ENCODE measurements at places on chromosomes 7 and 10. TPM values are rescaled to one million over a fixed set of nuclear protein-coding genes. Genes with fewer than 3 reads are reported as not detected.

GARIN1A gene
- total RNA-seq: 0.39 TPM

TNS3 gene
- total RNA-seq: 44.4 TPM

TACC2 gene
- total RNA-seq: 286 TPM

- DNase-seq: no peak
- no peaks in the 10 kb centered on the region for H3K4me1 ChIP-seq
- H3K36me3 ChIP-seq: no peaks in the 10 kb centered on the region
- H3K4me3 ChIP-seq: no peak overlapping the region
- H3K27me3 ChIP-seq: no peaks in the 10 kb centered on the region
These were observed 142.9 kb downstream of the CDH23 start for GRCh38 chr10:71539442-71540118.

DNA sequence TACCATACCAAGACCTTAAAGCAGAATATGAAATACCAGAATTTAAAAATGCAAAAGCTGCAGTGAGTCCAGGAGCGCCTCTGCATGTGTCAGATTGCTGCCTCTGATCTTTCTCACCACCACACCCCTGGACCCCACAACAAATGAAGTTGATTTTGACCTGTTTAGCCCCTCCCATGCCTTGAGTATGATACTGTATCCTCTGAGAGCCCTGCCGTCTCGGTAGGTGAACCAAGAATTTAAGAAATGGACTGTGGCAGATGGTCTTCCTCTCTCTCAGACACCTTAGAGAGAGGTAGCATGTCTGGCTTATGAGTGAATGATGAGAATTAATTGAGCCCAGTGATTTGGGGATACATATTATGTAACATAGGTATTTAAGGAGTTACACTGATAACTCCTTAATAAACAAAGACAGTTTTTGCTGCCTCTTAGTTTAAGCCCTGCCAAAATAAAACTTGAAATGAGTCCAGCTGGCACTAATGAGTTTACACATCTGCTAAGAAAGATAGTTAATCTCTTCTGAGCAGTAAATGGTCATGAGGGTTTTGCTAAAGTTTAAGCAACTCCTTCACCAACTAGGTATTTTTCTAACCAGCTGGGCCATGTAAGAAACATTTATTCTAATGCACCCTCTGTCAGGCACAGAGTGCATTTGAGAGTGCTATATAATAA lies 4.5 kb upstream of the TFPI2 start:
- no peak overlapping the region for H3K4me3 ChIP-seq
- peaks cover 18% of the 10 kb centered on the region for H3K4me1 ChIP-seq
- H3K36me3 ChIP-seq: no peaks in the 10 kb centered on the region
- no peak overlapping the region for H3K27ac ChIP-seq

DNA sequence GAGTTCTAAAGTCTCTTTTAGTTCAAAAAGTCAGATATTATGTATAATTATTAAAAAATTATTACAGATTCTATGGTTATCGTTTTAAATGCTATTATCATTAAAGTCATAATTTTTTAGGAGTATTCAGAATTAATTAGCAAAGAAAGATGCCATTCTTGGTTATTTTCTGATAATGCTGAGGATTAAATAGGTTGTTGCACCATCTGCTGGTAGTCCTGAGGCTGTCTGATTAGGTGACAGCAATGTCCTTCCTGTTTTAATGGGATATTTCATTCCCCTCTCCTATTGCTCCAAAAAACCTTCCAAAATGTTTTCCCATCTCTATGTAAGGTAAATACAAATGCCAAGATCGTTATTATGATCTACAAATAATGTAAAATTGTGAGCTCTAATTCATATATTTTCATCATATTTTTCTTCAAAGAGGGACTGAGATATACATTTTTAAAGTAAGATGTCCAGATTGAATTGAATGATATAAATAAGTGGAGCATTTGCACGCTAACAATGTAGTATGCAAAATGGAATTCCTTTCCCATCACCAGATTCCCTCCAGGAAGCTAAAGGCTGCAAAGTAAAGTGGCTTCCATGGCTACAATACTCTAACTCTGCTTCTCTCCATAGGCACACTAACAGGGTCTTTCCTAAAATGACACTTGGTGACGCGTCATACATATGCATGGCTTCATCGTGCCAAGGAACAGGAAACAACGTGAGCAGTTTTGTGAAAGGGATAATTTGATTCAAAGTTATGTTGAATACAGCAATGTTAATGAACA lies 58.8 kb upstream of the AKR1E2 start:
- no peak for DNase-seq
- H3K4me1 ChIP-seq: no peaks in the 10 kb centered on the region

DNA sequence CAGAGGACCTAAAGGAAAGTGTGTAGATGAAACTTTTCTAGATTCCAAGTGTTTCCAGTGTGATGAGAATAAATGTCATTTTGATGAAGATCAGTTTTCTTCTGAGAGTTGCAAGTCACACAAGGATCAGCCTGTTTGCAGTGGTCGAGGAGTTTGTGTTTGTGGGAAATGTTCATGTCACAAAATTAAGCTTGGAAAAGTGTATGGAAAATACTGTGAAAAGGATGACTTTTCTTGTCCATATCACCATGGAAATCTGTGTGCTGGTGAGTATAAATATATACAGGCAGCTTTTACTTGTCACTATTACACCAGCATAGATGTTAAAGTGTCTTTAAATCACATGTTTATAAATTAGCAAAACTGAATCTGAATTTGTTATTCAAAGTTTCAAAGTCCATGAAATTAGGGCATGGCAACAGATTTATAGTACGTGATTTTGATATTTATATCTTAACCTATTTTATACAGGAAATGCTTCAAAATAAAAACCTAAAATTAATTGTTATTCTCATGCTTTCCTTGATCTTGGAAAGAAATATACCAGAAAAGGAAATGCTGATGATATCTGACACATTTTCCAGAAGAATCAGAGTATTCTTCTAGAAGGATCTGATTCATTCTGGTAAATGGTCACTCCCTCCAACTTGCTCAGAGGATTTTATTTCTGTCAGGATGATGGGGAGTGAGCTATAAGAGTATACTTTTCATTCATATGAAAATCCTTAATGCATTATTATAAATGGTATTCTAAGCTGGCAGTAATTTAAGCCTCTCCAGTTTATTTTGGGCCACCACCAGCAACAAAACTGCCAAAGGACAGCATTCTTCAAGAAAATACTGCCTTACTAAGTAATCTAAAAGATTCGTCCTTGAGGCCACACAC lies 71.4 kb downstream of the ITGB8 start:
- no peak overlapping the region for H3K4me3 ChIP-seq
- peaks cover 3% of the 10 kb centered on the region for H3K4me1 ChIP-seq
- H3K27ac ChIP-seq: no peak overlapping the region
- DNase-seq: no peak
- no peaks in the 10 kb centered on the region for H3K36me3 ChIP-seq

- H3K27me3 ChIP-seq: no peaks in the 10 kb centered on the region
- no peak overlapping the region for H3K27ac ChIP-seq
- DNase-seq: no peak
- H3K4me3 ChIP-seq: no peak overlapping the region
These were observed 3.5 kb upstream of the GDF2 start for GRCh38 chr10:47318706-47319105.

DNA sequence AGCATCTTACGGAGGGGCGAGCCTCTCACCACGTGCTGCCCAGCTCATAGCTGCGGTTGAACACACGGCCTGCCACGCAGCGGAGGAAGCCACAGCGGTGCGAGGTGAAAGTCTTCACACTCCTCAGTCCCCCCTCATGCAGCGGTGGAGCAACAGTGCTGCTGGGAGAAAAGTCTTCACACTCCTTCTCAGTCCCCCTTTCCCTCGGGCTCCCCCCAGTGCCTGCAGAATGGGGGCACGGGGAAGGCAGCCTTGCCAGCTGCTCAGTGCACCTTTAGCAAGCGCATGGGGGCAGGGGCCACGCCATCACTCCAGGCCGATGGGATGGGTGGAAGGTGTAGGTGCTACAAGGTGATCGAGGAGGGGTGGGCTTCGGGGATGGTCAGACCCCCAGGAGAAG lies 206.3 kb upstream of the TCERG1L start:
- no peaks in the 10 kb centered on the region for H3K36me3 ChIP-seq
- no peaks in the 10 kb centered on the region for H3K4me1 ChIP-seq
- no peak overlapping the region for H3K27ac ChIP-seq
- H3K27me3 ChIP-seq: no peaks in the 10 kb centered on the region
- H3K4me3 ChIP-seq: no peak overlapping the region
